ENCODE measurements at places on chromosomes 16 and 17.

- DNase-seq: no peak
These were observed 1377.6 kb downstream of the CDH11 start for GRCh38 chr16:63744077-63744874.

- DNase-seq: no peak
These were observed 34.3 kb upstream of the WSCD1 start for GRCh38 chr17:6035801-6036394.

GRCh38 chr17:40551879-40552768, 13.1 kb downstream of the CCR7 start:
- DNase-seq: no peak

DNA sequence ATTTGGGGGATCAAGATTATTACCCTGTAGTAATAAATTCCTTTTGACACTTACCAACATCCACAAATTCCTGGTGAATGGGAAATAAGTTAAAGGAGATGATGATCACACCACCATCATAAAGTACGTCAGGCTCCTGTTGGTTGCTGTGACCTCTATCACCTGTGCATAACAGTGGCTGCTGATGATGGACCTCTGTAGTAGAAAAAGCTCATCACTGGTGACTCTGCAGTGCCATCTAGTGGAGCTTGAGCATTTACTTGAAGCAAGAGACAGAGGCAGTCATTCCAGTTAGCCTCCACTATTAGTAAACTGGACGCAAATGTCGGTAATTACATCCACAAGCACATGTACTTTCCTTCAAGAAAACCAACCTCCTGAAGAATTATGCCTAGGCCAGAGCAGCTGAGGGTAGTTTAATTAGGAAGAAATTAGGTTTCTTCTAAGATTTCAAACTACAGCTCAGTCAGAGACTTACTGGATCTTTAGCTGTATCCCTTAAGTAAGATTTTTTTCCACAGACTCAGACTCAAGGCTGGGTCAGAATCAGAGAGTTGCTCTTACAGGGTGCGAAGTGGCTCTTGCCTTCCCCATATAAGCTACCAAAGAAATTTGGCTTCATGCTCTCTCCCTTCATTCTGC, 39.3 kb downstream of the CYB561 start:
- peak; percentile 71 for DNase-seq

- no peak for DNase-seq
These were observed 13.1 kb downstream of the CNGB1 start for GRCh38 chr16:57957673-57958392.

DNA sequence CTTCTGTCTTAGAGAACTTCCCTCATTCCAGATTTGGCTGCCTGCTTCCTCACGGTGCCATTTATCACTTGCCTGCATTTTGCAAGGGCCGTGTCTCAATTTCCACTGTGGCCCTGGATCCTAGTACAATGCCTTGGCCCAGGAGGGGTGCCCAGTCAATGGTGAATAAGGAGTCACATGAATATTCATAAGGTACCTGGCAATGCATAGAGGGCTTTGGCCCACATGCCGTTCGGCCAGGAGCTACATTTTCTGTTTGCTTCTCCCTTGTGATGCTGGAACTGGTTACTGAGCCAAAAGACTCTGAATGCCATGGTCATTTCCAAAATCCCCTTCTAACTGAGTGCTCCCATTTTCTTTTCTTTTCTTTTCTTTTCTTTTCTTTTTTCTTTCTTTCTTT, 4.8 kb upstream of the PIRT start:
- DNase-seq: no peak

- no peak for DNase-seq
These were observed 165.3 kb downstream of the SDK2 start for GRCh38 chr17:73478768-73479424.

DNA sequence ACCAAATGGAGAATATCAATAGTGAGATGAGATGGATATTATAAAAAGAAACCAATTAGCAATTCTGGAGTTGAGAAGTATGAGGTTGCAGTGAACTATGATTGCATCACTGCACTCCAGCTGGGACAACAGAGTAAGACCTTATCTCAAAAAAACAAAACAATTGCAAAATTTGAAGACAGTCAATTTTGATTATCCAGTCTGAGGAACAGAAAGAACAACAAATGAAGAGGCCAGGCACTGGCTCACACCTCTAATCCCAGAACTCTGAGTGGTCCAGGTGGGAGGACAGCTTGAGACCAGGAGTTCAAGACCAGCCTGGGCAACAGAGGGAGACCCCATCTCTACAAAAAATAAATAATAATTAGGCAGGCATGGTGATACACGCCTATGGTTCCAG, 35.0 kb downstream of the USP32 start:
- no peak for DNase-seq

DNA sequence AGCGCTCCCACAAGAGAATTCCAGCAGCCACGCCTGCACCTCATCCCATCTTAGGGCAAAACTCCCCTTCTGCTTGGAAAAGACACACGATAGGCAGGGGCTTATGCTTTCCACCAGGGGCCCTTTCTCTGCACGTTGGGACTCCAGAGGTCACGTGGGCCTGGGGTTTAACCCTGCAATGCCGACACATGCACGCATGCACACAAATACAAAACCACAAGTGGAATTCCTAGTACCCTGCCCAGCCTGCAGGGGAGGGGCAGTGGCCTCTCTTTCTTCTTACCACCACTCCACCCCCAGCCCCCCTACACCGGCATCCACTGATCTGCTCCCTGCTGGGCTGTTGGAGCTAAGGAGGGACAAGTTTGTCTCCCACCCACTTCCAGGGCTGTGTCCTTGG, 16.8 kb upstream of the CCDC182 start:
- DNase-seq: no peak

DNA sequence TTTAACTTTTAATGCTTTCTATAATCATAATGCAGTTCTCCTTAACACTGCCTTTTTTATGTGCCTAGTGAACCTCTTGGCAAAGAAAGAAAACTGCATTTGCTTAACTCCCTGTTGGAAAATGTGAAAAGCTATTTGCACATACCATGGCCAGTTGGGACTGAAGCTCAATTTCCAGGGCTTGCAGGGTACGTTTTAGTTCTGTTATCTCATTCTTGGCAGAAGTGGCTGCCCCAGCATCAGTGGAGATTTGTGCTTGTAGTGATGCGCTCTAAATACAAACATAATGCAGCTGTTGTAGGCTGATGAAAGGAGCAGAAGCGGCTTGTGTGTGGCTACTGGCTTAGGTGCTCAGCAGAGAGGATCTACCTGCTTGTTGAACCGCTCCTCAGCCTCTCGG, 3.7 kb downstream of the KRT24 start:
- DNase-seq: no peak

GRCh38 chr16:84495506-84495905, 9.0 kb downstream of the MEAK7 start:
- DNase-seq: no peak

GRCh38 chr17:386141-386876, 33.7 kb upstream of the RPH3AL start:
- DNase-seq: peak; percentile 71

DNA sequence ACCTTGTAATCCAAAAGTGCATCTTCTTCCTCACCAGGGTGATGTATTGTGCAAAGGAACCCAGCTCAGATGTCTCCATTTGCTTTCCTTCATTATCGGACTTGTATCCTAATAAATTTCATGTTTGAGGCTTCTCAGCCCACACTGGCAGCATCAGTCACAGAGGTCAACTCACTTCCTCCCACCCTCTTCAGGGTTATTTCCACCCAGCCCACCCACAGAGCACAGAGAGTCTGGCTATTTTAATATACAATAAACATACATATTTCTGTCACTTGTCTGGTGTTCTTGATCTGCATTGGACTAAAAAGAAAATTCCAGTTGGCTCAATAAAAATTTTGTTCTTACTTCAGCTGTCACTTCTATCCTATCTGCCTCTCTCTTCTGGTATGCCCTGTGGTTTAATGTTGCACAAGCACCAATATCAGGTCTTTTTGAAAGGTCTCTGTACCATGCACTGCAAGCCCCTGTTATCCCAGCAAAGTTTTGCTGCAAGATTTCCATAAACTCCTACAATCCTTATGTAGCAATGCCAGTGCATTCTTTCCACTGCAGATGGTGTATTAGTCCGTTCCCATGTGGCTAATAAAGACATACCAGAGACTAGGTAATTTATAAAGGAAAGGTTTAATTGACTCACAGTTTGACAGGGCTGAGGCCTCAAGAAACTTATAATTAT, 201.8 kb downstream of the CDH11 start:
- DNase-seq: no peak

DNA sequence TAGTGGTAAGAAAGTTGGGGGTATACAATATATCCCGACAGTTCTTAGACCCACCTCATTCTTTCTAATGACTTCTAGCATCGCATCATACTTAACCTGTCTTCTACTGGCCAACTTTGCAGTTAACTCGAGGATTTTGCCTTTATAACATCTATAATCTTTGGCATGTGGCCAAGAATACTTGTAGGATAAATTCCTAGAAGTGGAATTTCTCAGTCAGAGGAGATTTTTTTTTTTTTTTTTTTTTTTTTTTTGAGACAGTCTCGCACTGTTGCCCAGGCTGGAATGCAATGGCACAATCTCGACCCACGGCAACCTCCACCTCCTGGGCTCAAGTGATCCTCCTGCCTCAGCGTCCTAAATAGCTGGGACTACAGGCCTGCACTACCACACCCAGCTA, 253.5 kb downstream of the MRTFB start:
- DNase-seq: no peak

DNA sequence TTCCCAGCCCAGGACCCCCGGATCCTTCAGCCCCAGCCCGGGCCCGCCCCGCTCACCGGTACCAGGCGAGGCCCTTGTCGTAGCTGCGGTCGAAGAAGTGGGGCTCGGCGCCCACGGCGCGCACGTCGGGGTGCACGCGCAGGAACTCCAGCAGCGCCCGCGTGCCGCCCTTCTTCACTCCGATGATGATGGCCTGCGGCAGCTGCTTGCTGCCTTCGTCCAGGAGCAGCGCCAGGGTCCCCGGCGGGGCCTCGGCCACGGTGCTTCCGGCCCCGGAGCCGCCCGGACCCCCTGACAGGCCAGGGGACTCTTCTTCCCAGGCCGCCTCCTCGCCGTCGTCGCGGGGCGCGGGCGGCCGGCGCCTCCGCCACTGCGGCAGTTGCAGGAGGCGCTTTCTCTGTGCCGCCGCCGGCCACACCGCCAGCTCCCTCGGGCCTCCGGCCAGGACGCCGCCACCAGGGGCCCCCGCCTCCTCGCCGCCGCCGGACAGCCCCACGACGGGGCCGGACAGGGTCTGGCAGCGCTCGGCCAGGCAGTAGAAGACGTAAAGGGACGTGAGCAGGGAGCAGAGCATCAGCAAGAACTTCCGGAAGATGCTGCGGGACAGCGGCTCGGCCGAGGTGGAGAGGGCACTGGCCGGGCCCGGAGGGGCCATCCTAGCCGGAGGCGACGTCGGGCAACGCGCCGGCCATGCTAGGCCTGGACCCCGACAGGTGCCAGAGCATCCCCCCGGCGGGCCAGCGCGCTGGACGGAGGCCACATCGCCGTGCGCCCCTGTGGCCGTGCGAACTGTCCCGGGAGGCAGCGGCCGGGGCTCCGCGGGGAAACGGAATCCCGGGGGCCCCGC, 1.0 kb downstream of the HS3ST3A1 start:
- DNase-seq: no peak

GRCh38 chr16:12332167-12332952, 355.8 kb downstream of the SNX29 start:
- DNase-seq: no peak

DNA sequence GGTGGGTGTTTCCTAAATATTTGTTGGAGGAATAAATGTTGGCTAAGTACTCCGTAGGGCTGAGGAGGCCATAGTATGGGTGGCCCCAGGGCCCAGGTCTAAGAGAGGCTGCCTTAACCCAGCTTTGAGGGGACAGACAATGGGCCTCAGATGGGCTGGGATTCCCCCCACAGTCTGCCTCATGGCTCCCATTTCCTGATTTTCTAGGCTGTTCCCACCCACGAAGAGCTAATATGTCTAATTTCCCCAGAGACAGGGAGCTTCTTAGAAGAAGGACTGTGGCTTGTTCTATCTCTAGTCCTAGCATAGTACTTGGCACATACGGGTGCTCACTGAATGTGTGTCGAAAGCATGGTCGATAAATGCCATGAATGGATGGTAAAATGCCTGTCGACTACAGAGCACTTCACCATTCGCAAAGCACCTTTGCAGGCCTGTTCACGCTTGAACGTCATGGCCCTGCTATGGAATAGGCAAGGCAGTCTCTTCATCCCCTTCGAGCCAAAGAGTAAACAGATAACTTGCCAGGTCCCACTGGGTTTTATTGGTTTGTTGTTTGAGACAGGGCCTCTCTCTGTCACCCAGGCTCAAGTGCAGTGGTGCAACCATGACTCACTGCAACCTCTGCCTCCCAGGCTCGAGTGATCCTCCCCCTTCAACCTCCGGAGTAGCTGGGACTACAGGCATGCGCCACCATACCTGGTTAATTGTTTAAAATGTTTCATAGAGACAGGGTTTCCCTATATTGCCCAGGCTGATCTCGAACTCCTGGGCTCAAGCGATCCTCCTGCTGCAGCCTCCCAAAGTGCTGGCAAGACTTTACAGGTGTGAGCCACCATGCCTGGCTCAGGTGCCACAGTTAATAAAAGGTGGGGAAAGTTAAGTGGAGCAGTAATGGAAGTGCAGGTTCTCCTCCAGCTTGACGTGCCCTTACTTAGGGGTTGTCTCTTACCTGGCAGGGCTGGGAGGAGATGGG, 9.7 kb downstream of the CHAD start:
- peak; percentile 49 for DNase-seq

DNA sequence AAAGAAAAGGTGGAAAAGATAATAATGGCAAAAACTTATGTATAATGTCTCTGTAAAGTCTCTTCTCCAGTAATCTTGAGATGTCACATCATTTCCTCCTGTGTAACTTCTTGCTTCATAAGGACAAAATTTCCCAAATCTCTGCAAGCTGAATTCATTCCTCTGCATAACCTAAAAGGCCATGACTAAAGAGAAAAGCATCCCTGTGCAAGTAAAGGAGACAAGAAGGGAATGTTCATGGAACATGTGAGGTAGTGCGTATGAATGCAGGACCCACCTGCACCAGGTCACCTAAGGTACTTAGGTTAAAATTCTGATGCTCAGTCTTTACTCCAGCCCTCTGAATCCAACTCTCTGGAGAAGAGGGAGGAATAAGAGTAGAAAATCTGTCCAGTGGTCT, 46.9 kb upstream of the NLK start:
- DNase-seq: no peak

GRCh38 chr17:49612726-49613125, 37.1 kb downstream of the NXPH3 start:
- no peak for DNase-seq

- no peak for DNase-seq
These were observed 14.0 kb downstream of the SLFN11 start for GRCh38 chr17:35359398-35359797.

- no peak for DNase-seq
These were observed 26.7 kb upstream of the GPATCH8 start for GRCh38 chr17:44529864-44530263.

DNA sequence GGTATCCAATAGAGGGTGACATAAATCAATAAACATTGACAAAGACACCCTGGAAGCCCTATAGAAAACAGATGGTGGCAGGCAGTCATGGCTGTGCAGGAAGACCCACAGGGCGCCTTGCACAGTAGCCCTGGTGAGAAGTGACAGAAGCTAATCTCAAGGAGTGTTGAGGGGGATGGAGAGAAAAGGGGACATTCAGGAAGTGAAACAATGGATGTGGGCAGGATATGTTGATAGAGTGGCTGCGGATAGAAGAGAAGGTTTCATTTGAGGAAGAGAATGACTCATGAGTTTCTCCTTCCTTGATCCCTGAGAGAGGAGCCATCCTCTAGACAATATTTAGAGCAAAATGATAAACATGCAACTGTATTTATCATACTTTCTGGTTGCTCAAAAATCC, 468.8 kb upstream of the HSBP1 start:
- DNase-seq: no peak

- peak; percentile 76 for DNase-seq
These were observed 168.3 kb downstream of the SEC14L1 start for GRCh38 chr17:77308861-77309726.
